ENCODE measurements at places on chromosomes 13 and 19. TPM values are rescaled to one million over a fixed set of nuclear protein-coding genes. Genes with fewer than 3 reads are reported as not detected.

TEX26 gene
- total RNA-seq = not detected

CACNG8 gene
- total RNA-seq = 0.47 TPM

PDS5B gene
- 8.0 TPM for total RNA-seq

PTGIR gene
- not detected for total RNA-seq

All from A549 treated with AZD2906 at 1 μM for 4 hours (cell line).